ENCODE measurements at places on chromosomes 7 and 10.

- DNase-seq = peak; percentile 67
Observed at GRCh38 chr7:82263920-82264782, 179.4 kb downstream of the CACNA2D1 start.

- no peak for DNase-seq
Observed at GRCh38 chr7:111215550-111215949, 124.6 kb downstream of the LRRN3 start.

DNA sequence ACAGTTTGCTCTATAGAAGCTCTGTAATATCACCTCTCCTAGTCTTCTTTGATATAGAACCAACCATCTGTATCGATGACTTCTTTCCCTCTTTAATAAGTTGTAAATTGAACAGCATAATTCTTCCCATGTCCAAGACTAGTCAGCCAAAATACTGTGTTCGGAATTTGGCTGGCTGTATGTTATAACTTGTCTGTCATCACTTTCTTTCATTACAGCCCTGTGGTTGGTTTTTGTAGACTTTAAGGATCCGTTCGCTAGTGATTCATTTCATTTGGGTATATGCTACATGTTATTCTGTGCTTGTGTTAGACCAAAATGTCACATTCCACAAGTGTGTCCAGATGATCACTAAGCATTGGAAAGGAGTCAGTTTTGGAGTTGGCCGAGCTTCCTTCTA lies 155.4 kb upstream of the ITGB1 start:
- DNase-seq = no peak

DNA sequence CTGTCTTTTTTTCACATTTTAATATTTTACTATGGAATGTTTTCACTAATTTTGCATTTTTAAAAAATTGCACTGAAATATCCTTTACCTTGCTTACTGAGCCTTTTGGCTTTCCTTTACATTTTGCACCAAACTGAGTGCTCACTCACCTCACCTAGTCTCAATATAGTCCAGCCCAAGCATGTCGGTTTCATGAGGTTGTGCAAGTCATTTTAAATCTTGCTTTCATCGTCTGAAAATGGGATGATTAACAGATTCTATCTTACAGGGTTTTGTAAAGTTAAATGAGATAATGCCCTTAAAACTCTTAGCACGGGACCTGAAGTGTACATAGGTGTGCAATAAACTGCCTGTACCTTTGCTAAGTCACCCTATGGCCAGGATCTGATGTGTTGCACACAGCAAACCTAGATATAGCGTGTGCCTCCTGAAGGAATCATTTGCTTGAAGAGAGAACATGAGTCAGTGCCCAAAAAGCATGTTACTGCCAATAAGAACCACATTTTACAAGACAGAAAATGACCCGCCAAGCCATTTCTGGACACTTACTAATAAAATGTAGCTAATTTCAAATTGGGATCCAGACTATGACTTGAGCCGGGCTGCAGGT lies 199.8 kb downstream of the JCAD start:
- DNase-seq = no peak

DNA sequence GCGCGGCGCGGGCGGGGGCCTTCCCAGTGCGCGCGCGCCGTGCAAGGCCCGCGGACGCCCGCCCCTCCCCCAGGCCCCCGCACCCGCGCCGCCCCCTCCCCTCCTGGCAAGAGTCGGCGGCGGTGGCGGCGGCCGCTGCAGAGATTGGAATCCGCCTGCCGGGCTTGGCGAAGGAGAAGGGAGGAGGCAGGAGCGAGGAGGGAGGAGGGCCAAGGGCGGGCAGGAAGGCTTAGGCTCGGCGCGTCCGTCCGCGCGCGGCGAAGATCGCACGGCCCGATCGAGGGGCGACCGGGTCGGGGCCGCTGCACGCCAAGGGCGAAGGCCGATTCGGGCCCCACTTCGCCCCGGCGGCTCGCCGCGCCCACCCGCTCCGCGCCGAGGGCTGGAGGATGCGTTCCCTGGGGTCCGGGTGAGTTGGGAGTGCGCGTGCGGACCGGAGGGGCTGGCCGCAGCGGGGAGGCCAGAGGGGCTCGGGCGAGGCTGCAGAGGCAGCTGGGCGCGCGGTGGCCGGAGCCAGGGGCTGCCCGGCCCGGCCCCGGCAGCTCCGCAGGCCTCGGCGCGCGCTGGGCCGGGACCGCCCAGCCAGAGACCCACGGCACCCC lies at the start of gene BMPR1A:
Gene BMPR1A, plus strand, starts transcription at position 109 of the 602 bp plus-strand sequence. CDS start 119,400 bp downstream, outside the sequence.
- DNase-seq = peak; percentile 54

DNA sequence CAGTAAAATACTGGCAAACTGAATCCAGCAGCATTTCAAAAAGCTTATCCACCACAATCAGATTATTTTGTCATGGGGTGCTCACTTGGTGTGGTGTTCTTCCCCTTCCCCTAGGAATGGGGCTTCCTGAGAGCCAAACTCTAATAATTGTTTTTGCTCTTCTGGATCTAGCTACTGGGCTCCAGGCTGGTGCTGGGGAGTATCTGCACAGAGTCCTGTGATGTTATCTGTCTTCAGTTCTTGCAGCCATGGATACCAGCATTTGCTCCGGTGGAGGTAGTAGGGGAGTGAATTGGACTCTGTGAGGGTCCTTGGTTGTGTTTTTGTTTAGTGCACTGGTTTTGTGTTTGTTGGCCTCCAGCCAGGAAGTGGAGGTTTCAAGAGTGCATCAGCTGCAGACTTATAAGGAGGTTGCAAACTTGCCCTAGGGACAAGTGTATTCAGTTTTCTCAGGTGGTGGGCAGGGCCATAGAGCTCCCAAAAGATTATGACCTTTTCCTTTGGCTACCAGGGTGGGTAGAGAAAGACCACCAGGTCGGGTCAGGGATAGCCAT lies 308.5 kb upstream of the MAGI2 start:
- no peak for DNase-seq

DNA sequence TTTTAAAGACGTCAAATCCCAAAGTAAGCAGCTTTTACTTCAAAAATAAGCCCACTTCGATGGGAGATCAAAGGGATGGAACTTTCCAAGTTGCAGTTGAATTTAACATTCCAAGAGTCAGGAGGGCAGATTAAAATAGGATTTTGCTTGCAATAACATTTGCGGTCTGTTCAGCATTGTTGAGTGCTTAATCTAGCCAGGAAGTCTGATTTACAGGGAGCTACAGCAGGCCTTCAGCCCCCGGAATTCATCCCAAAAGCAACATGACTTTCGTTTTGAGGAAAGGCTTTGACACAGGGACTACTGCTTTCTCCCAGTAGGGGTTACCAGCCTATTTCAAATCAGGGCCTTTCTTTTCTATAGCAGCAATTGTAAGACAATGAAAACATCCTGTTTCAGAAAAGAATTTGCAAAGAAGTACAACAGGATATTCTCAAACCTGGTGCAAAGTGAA lies 279.6 kb upstream of the PITRM1 start:
- no peak for DNase-seq

DNA sequence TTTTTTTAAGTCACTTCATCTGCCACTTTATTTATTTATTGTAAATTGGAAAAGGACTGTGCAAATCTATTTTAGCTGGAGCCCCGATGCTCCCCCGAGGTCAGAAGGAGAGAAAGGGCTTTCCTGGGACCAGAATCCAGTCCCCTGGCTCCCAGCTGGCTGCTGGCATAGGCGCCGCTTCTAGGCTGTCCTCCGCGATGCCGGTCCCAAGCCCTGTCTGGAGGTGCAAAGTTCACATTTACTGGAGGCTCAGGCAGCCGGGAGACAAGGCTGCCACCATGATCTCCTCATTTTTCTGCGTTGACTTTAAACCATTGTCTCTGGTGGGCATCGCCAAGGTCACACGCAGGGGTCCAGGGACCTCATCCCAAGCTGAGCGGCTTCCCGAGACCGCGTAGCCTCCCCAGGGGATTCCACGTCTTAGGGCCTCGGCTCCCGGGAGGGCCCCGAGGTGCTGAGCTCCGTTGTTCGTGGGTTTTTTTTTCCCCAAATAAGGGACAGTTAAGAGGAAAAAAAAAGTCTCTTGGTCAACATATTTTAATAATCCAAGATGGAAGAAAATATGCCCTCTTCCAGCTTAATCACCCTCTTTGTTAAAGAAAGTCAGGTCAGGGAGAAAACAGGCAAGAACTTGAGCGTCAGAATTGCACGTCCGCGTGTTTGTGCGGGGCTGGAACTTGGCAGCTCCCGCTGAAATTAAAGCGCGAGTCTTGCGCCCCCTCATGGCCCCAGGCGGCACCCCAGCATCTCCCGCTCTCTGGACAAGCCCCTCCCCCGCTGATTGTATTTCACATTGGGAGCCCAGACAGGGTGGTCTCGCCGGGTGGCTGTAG lies 11.9 kb downstream of the RGR start:
- no peak for DNase-seq

DNA sequence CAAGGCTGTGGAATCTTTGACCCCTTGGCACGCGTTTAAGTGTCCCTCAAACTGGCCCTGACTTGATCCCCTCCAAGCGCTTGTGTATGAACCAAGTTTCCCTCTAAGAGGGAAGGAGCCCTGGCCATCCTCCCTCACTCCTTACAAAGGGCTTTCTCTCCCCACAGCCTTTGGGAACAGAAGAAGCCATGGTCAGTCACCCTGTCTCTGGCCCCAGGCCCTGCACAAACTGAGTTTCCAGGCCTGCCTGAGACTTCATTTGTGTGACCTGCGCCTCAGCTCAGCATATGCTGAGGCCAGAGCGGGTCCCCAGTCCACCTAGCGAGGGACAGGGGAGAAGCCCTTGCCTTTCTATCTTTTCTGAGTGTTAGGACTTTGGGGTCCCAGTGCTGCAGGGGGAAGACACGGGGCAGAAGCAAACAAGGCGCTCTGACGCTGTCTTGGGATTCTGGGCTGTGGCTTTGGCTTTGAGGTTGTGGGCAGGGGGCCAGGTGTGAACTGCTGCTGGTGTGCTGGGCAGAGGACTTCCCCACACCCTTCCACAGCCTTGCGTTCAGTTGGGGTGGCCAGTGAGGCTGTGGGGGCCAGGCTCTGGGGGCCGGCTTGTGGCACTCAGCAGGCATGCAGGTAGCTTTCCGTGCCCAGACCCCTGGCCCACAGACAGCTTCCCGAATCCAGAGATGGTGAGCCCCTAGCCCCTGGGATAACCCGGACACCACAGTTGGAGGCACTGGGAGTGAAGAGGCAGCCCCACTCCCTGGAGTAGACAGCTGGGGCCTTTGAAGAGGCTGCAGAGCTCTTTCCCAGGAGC lies 1.5 kb downstream of the RET start:
- no peak for DNase-seq

DNA sequence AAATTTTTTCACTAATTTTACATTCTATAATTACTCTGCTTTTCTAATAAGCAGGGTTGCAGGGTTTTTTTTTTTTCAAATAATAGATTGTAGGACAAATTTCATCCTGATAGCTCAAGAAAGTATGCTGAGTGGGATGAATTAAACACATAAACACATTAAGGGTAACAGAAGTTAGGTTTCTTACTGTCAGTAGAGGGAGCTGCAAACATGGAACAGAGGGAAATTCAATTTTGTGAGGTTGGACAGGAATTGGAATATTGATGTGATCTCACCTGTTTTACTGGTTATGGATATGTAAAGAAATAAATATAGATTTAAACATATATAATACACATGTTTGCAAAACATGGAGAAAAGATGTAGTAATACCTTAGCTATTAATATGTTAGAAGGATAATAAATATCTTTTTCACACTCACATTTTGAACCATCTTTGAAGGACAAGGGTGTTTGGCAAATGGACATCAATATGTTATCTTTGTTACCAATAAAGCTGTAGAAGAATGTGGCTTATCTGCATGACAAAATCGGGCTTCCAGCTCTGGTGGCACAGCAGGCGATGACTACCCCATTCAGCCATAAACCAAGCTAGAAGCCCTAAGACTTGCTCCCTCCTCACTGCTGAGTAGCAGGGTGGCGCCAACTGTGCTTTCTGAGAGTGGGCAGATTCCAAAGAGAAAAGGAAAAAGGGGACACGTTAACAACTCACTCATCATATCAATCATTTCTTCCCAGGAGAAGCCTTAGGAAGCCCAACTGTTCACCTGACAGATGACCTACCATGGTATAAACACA lies 1257.4 kb downstream of the GATA3 start:
- DNase-seq = no peak

GRCh38 chr7:33873981-33874750 lies 31.2 kb upstream of the BMPER start:
- DNase-seq = no peak

- no peak for DNase-seq
Observed at GRCh38 chr7:2087744-2088143, 145.0 kb downstream of the MAD1L1 start.

DNA sequence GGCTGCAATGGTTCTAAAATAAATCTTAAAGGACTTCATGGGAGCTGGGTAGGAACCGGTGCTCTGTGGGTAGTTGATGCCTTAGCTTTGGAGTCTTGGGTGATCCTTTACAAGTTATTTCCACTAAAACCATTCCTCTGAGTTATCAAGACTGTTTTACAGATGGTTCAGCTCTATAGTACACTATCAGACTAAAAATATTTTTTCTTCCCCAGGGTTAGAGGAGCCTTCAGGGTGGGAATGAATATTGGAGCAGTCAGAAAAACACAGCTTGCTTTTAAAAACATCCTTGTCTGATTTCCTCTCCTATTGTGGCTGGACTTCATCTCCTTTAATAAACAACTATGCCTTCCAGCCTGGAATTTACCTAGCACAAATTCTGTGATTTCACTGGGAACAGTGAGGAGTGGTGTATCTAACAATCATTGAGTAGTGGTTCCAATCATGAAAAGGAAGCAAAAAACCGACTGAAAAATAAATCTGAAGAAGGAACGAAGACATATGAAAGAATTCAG lies 102.6 kb upstream of the AFAP1L2 start:
- DNase-seq = no peak

- no peak for DNase-seq
Observed at GRCh38 chr10:44357023-44357540, 27.8 kb downstream of the CXCL12 start.

GRCh38 chr7:120794106-120794729 lies 63.7 kb downstream of the TSPAN12 start:
- DNase-seq = no peak

DNA sequence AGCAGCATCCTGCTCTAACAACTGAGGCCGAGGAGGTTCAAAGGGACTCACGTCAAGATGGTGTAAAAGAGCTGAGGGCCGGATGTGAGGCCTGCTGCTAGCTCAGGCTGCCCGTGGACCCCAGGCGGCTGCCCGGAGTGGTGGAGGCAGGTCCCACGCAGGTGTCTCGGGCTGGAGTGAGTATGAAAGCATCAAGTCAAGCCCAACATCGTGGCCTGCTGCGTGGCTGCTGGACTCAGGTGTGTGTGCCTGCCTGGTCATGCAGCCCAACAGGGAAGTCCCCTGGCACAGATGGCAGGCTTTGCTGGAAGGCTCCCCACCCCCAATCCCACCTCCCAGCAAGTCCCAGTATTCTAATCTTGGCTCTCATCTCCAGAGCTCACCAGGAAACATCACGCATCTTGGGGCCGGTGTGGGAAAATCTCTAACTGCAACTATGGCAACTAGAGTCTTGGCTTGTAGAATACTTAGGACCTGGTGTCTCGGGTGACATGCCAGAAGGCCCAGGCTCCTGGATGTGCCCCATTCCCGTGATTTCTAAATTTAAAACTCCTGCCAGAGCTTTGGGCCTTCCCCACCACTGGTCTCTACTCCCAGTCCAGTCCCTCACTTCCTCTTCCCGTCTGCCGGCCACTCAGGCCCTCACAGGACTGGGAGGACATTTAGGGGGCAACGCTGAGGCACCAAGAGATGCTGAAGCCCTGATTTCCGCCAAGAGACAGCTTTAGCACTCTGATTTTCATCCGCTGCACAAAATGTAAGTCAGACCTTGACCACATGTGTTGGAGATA lies 85.9 kb downstream of the PRKAG2 start:
- DNase-seq = no peak
